A673 (cell line): ENCODE measurements at places on chromosomes 11 and 22. TPM values are rescaled to one million over a fixed set of nuclear protein-coding genes. Genes with fewer than 3 reads are reported as not detected.

GRCh38 chr22:32696089-32696488 is 105.4 kb upstream of the TIMP3 start:
- no peaks in the 10 kb centered on the region for H3K36me3 ChIP-seq
- H3K4me3 ChIP-seq, result no peak overlapping the region
- H3K4me1 ChIP-seq, result no peaks in the 10 kb centered on the region
- H3K27ac ChIP-seq, result no peak overlapping the region
- no peaks in the 10 kb centered on the region for H3K27me3 ChIP-seq

GRCh38 chr22:31497148-31497938 is 1.0 kb downstream of the SFI1 start:
- no peak for DNase-seq
- no peaks in the 10 kb centered on the region for H3K27me3 ChIP-seq
- peaks cover 8% of the 10 kb centered on the region for H3K4me1 ChIP-seq
- H3K27ac ChIP-seq, result peak overlapping the region; percentile 71
- H3K4me3 ChIP-seq, result peak overlapping the region; percentile 72

DNA sequence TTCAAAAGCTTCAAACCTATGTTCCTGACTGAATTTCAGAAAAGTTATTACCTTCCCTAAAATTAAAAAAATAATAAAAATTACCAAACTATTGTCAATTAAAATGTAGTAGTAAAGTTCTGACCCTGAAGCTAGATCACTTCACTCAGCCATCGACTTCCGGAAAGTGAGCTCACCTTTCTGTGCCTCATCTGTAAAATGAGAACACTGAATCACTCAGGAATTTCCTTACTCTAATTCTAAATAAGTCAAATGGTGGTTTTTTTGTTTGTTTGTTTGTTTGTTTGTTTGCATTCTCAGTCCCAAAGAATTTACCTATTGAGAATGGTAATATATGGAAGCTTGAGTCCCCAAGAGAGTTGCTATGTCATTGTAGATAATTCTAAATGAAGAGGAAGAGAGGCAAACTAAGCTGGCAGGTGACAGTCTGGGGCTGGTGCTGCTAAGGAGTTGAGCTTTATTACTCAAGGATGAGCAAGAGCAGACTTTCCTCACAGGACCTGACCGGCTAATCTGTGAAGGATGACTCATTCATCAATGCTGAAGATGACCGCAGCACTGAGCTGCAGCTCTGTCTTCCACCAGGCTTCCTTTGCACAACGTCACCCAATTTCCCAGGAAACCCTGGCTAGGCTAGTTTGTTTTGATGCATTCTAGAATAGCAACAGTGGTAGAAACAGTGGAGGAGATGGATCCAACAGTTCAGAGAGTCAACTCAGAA is 248.8 kb downstream of the RAB38 start:
- H3K27ac ChIP-seq, result no peak overlapping the region
- DNase-seq, result no peak
- H3K27me3 ChIP-seq, result no peaks in the 10 kb centered on the region
- H3K4me3 ChIP-seq, result no peak overlapping the region

DNA sequence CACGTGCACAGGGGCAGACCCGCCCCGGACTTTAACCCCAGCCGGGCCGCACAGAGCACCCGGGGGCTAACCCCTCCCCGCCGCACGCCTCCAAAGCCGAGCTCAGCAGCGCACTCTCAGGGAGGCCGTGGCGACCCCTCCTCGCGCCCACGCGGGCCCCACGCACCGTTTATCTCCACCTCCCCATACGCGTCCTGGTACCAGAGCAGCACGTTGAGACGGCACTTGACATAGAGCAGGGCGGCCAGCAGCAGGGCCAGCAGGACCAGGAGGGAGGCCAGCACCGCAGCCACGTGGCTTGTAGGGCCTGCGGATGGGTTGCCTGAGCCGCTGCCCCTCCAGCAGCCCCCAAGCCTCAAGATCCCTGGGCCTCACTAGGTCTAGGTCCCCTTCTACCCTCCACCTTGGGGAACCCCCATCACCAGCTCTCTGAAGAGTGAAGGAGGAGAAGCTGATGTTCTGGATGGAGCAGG is 7.1 kb downstream of the SIGIRR start:
- H3K36me3 ChIP-seq, result no peaks in the 10 kb centered on the region
- no peak overlapping the region for H3K27ac ChIP-seq
- H3K4me3 ChIP-seq, result no peak overlapping the region
- H3K4me1 ChIP-seq, result peaks cover 7% of the 10 kb centered on the region

DNA sequence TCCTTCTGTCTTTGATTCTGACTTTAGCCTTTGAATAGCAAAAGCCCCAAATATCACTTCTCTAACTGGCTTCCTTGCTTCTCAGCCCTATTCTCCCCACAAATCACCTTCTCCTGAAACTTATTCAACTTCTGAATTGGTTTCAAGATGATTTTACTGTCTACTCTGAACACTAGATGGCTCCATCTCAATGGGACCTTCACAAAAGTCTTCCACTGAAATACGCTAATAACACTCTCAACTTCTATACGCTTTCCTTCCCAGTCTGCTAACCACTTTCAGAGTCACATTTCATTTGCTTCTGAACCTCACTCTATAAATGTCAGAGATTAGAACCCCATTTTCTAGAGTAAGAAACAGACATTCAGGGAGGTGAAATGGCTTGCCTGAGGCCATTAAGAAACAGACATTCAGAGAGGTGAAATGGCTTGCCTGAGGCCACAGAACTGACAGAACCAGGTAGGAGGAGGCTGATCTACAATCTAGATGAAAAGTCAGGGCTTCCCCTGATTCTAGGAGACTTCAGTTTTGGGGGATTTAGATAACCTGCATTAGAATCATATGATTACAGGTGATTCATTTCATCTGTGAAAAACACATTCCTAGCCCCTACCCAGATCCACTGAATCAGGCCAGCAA is 20.6 kb downstream of the MORC2 start:
- H3K27ac ChIP-seq, result no peak overlapping the region
- peaks cover 17% of the 10 kb centered on the region for H3K4me1 ChIP-seq
- H3K4me3 ChIP-seq, result no peak overlapping the region
- no peaks in the 10 kb centered on the region for H3K27me3 ChIP-seq
- peaks cover 54% of the 10 kb centered on the region for H3K36me3 ChIP-seq
- peak; percentile 75 for DNase-seq

DNA sequence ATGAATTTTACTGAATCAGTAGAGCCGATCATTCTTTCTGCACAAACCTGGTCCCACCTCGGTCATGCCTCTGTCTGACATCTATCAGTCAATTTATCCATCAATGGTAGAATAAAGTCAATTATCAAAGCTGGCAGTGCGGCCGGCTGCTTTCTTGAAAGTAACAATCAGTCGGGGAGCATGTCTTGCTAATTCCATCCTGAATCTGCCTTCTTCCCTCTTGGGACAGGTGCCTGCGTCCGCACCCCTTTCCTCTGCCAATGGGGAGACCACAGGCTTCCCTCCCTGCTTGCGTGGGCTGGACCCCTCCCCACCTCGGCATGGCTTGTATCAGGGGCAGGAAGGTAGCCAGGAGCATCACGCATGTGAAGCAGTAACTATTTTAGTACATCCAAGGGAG is 962.9 kb downstream of the BRD1 start:
- no peaks in the 10 kb centered on the region for H3K27me3 ChIP-seq
- H3K4me3 ChIP-seq, result no peak overlapping the region
- DNase-seq, result no peak
- H3K4me1 ChIP-seq, result no peaks in the 10 kb centered on the region
- H3K36me3 ChIP-seq, result no peaks in the 10 kb centered on the region

DNA sequence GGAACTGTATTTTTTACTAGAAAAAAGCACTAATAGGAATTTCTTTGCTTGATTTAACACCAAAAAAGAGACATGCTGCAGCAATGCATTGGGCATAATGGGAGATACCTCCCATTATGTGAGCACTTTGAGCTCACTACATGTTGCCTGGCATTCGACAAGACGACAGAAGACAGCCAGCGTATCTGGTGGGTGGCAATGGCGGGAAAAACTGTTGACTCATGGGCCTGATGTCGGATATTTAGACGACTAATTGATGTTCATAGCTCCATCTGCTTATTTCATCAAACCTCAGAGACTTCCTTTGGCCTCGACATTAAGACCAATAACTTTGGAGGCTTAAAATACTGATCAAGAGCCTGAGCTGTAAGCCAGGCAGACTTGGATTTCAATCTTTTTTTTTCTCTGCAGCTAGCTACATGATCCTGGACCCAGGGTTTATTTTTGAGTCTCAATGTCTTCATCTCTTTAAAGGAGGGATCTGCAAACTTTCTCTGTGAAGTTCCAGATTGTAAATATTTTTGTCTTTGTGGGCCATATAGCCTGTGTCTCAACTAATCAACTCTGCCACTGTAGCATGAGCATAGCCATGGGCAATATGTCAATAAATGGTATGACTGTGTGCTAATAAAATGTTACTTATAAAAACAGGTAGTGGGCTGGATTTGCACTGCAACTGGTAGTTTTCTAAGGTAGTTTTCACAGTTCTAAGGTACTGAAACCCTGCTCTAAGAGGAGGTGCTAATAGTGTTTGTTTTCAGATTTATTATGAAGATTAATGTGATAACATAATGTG is 375.1 kb downstream of the METTL15 start:
- no peak overlapping the region for H3K27ac ChIP-seq
- H3K4me1 ChIP-seq, result no peaks in the 10 kb centered on the region
- no peak for DNase-seq
- H3K4me3 ChIP-seq, result no peak overlapping the region

The APLNR gene
- 0.66 and 0.67 TPM in 2 replicates for total RNA-seq

The KRTAP5-8 gene
- not detected in 2 replicates for total RNA-seq

The MEI1 gene
- 0.09 and 0.24 TPM in 2 replicates for total RNA-seq
